ENCODE measurements at places on chromosomes 1 and 21.

- no peak for DNase-seq
These were observed 16.6 kb downstream of the SMIM12 start for GRCh38 chr1:34842952-34843371.

DNA sequence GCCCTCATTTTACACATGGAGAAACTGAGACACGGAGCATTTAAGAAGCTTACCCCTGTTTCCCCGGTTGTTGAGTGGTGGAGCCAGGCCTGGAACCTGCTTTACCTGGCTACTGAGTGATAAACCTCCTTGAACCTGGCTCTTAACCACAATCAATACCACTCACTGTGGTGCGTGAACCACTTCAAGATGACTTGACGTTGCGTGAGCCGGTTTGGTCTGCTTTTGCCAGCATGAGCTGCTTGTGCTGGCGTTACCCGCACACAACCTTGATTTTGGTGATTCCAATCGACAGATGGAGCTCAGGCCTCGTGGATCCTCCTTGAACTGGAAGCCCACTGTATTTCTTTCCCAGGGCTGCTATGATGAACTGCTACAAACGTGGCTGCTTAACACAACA lies 6.1 kb upstream of the TINAGL1 start:
- DNase-seq: no peak

GRCh38 chr1:107413546-107413945 lies 272.7 kb downstream of the NTNG1 start:
- no peak for DNase-seq

GRCh38 chr1:174217248-174217647 lies 57.9 kb downstream of the RABGAP1L start:
- no peak for DNase-seq

GRCh38 chr1:69752831-69753230 lies 185.1 kb downstream of the LRRC7 start:
- no peak for DNase-seq

DNA sequence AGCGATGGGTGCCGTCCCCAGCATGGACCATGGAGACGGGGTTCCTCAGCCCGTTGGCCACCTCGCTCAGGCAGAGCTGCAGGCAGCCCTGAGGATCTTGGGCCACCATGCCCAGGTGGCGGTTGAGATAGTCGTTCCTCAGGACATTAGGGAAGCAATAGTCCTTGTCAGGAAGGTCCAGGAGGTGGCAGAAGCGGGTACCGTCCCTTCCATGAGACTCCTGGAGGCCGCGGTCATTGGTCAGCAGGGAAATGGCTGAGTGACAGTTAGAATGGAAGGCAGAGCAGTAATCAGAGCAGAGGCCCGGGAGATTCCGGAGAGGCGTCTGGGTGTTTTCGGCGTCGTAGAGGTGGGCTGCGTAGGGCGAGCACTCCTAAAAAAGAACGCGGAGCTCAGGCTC lies 4.1 kb downstream of the HHIPL2 start:
- DNase-seq: no peak
